Left lung (tissue), 14 donors: ENCODE measurements at places on chromosomes 5 and 9. TPM values are rescaled to one million over a fixed set of nuclear protein-coding genes. Genes with fewer than 3 reads are reported as not detected.

DNA sequence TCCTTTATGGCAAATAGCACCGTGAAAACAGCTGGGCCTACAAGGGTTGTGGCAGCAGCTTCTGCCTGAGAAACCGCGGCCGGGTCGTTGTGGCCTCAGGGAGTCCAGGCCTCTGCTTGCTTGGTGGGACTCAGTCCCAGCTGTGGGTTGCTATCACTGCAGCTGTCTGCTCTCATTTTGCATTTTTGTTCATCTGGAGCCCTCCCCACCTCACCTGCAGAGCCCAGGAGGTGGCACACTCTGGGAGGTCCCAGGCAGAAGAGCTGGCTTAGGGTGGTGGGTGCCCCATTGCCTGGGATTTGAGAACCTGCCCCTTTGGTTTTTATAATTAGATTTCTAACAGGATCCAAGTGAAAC, 138.4 kb downstream of the GADD45G start:
- no peak for DNase-seq

- no peak for DNase-seq
Observed at GRCh38 chr9:127204771-127205470, 59.7 kb upstream of the GARNL3 start.

- DNase-seq: no peak
Observed at GRCh38 chr5:451587-452458, 8.8 kb downstream of the EXOC3 start.

Gene GPBP1
- 59.6 TPM for total RNA-seq

GRCh38 chr5:116892993-116893392, 318.4 kb upstream of the SEMA6A start:
- DNase-seq: no peak

- no peak for DNase-seq
Observed at GRCh38 chr5:67257500-67257899, 60.9 kb upstream of the CD180 start.

DNA sequence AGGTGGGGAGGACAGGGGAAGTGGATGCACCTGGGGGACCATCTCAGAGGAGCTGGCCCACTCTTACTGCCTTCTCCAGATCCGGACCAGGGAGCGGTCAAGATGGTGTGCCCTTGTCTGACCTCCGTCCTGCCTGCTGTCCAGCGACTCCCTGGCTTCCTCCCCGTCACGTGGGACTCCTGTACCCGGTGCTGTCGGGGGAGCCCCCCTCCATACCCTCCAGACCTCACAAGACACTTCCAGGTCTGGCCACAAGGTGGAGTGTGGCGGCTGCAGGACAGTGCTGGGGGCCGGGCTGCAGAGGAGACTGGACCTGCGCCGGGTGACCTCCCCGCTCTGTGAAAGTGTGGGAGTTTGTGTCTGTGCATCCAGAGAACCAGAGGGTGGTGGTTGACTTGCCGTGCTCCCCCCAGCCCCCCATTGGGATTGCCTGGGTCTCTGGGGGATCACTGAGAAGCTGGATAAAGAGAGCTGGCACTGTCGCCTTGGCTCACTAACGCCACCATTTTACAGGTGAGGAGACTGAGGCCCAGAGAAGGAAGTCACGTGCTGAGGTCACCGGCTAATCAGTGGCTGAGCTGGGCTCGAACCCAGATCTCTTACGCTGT, 1.9 kb upstream of the CRB2 start:
- DNase-seq: peak; percentile 62

Gene CCDC112
- total RNA-seq: 6.0 TPM

Gene MTAP
- total RNA-seq: 35.6 TPM

DNA sequence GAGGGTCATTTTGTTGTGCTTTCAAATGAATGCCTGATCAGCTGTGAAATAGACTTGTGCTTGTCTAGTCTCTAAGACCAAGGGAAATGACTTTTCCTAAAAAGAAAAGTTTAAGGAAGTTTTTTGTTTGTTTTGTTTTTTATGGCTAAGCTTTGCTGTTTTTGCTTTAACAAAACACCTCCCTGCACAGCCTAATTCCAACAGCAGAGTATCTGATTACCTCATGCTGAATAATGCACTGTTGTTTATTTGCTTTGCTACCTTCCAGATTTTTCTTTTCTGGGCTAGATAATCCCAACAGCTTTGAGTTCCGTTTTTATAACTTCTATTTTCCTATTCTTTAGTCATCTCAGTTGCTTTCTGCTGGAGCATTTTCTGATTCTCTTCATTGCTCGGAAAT, 95.8 kb downstream of the AOPEP start:
- DNase-seq: no peak

DNA sequence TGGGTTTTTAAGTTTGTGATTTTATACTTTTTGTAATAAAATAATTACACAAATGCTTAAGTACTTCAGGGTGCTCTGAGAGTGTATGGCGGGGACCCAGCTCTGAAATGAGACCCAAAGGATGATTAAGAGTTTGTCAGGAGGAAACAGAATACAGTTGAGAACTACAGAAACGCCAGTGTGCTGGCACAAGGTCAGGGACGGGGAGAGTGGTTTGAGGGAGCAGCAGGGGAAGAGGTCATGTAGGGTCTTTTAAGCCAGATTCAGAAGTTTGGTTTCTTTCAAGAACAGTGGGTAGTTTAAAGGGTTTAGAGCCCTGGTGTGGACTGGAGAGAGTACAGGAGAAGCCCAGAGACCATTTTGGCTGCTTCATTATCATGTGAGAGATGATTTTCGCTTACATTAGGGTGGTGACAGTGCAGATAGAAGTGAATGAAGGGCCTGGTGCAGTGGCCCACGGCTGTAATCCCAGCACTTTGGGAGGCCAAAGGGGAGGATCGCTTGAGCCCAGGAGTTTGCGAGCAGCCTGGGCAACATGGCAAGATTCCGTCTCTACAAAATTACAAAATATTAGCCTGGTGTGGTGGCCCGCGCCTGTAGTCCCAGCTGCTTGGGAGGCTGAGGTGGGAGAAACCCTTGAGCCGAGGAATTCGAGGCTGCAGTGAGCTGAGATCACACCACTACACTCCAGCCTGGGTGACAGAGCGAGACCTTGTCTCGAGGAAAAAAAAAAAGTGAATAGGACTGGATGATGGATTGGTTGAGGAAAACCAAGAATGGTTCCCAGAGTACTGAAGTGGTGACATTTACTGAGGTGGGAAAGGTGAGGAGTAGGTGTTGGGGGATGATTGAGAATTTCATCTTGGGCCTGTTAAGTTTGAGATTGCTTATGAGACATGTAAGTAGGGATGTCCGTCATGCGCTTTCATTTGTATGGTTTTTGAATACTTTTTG, 1.4 kb upstream of the ETF1 start:
- no peak for DNase-seq

- DNase-seq: no peak
Observed at GRCh38 chr5:177445917-177446199, 756 bp upstream of the PRR7 start.
